Cardiac muscle cell (in vitro differentiated cells and primary cell): ENCODE measurements at places on chromosomes 11 and 22. TPM values are rescaled to one million over a fixed set of nuclear protein-coding genes. Genes with fewer than 3 reads are reported as not detected.
A peak's percentile ranks its signal among the peaks of the same experiment; 100 is the strongest.

DNA sequence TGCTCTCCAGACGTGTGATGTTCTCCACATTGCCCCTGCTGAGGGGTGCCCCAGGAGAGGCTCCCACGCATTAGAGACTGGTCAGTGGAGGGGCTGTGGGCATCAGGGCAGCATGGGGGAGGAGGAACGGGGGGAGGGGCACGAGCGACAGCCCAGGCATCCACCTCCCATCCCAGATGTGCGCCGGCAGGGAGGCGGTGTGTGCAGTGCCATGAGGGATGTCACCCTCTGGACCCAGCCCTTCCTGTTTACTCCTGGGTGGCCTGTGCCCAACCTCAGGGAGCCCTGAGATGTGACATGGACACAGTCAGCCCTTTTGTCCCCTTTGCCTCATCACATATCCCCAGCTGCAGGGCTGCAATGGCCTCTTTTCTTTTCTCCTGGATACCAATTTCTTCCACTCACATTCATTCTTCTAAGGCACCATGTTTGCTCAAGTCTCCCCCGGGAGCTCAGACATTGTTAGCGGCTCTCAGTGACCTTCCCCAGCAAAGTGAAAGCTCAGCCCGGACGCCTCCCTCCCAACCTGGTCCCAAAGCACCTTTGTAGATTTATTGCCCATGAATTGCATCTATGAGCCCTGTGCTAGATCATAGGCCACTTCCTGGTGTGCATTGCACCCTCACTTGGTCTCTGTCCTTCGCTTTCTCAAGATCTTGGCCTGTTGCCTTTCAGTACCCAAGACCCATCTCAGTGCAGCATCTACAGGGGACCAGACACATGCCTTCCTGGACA lies 150.6 kb downstream of the CEP164 start:
- no peak for DNase-seq

Gene C11orf87
- polyA plus RNA-seq = 0.34 and 1.1 TPM in 2 replicates

DNA sequence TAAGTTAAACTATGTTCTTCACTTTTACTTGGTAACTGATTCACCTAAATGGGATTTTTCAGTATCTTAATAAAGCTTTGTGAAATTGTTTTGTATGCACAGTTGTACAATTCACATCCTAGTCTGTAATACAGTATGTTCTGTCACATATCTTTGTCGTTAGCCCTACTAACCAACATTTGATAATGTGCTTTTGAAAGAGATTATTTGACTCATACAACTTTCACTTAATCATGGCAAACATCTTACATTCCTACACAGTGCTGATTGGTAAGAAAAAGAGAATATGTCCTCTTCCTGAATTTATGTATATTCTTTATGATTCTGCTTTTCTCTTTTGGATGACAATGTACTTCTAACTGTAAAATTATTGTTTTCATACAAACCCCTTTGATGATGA lies 234.5 kb downstream of the METTL15 start:
- no peak for DNase-seq

- peak; percentile 72 for DNase-seq
These were observed at the start of gene IFITM1 for GRCh38 chr11:313787-314553. Gene IFITM1 (plus strand): TSS chr11:314040. CDS start chr11:314171, 131 bp downstream.

DNA sequence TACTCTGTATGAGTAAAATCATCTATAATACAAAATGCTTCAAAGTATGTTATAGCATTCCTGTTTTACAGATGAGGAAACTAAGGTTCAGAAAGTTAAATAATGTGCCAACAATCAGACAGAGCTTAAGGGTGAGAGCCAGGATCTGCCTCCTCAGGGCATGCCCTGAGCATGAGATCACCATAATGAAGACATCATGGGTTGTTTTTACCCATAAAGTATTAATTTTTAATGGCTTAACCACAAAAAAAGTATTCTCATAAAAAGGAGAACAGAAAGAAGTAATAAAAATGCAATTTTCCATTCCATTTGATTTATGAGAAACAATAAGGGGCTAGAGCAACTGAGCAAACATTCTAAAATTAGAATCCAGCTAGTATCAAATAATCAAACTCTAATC lies 534.3 kb upstream of the ARHGAP42 start:
- no peak for DNase-seq

Gene ASRGL1
- 17.1 and 21.5 TPM in 2 replicates for polyA plus RNA-seq

Gene RAG2
- polyA plus RNA-seq = 0.84 and 1.4 TPM in 2 replicates

GRCh38 chr11:31922450-31922849 lies 111.3 kb upstream of the PAX6 start:
- no peak for DNase-seq
